Stimulated activated naive CD4-positive, alpha-beta T cell (primary cell): ENCODE measurements at places on chromosomes 4 and X.

- DNase-seq, result no peak
These were observed 52.9 kb downstream of the PGRMC1 start for GRCh38 chrX:119288890-119289393.

DNA sequence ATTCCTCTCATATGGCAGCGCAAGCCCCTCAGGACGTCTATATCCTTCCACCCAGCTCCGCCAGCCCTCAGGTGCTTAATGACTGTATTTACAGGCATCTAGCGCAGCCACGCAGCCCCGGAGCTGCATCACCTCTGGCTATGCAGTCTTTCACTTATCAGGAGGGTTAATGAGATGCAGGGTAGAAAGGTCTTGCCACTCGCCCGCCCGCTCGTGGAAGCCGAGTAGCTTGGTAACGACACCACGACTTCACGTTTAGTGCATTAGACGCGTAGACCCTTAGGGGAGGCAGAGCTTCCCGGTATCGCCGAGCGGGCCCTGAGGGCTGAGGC lies 1.5 kb upstream of the SLC16A2 start:
- DNase-seq, result no peak

- no peak for DNase-seq
These were observed 100.4 kb downstream of the MAMLD1 start for GRCh38 chrX:150463566-150463965.

DNA sequence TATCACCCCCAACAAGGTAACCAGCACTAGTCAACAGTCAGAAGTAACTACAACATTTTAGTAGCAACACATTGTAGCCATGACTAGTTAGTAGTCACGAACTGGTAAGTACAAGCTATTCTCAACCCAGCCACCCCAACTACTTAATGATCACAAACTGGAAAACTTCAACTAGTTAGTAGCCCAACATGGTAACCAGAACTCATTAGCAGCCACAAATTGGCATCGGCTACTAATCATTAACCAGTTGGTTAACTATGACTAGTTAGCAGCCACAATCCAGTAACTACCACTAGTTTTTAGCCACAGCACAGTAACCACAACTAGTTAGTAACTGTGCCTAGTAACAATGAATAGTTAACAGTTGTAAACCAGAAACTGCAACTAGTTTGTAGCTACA lies 385.1 kb upstream of the CXorf51B start:
- DNase-seq, result no peak

GRCh38 chrX:69285401-69285877 lies 120.2 kb upstream of the PJA1 start:
- DNase-seq, result no peak

DNA sequence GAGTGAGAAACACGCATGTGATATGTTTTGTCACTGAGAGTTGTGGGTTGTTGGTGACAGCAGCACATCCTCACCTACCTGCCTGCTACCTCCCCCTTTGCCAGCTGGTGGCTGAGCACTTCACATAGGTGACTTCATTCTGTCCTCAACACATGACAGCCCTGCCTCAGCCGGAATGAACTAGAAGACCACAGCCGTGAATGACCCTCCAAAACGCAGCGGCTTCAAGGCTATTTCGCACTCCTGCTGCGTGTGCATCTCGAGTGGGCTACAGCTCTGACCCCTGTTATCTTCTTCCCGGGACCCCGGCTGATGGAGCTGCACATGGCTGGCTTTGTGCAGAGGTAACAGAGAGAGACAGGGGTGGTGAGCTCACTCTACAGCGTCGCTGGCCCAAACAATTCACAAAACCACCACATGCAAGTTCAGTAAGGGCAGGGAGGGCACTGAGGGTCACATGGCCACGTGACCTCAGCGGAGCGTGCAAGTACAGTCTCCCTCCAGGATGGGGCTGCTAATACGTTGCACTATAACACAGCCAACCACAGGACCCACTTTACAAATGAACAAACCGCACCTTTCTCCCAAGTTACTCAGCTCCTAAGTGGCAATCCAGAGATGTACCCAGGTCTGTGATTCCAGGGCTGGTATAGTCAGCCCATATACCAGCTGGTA lies 6.3 kb upstream of the PPP2R2C start:
- DNase-seq, result no peak

DNA sequence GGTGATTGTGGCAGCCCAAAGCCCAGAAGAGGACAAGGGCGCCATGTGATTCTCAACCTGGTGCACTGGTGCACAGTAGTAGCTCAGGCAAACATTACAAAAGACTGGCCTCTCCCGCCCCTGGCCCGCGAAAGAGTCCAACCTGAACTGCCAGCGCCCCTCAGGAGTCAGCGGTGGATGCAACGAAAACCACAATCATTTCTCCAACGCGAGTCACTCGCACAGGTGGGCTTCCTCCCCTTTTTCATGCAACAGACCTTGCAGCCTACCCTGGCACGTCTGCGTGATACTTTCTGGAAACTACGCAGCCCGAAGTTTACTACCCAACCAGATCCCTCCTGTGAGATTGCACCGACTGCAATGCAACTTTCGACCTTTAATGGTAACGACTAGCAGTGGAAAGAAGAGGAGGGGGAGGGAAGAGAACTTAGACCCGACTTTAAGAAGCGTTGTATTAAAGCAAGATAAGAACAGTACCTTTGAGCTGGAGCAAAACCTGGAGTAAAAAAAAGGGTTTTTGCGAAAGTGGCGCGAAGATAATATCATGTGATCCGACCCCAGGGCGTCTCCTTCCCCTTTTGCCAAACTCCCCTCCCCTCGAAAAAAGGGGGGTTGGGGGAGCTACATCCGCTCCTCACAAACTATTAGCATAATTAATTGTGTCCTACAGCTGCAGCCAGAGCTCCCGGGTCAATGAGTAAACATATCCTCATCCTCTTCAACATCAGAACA lies 63.3 kb upstream of the CCDC160 start:
- DNase-seq, result no peak

GRCh38 chrX:31314921-31315320 lies 243.1 kb upstream of the FTHL17 start:
- no peak for DNase-seq

DNA sequence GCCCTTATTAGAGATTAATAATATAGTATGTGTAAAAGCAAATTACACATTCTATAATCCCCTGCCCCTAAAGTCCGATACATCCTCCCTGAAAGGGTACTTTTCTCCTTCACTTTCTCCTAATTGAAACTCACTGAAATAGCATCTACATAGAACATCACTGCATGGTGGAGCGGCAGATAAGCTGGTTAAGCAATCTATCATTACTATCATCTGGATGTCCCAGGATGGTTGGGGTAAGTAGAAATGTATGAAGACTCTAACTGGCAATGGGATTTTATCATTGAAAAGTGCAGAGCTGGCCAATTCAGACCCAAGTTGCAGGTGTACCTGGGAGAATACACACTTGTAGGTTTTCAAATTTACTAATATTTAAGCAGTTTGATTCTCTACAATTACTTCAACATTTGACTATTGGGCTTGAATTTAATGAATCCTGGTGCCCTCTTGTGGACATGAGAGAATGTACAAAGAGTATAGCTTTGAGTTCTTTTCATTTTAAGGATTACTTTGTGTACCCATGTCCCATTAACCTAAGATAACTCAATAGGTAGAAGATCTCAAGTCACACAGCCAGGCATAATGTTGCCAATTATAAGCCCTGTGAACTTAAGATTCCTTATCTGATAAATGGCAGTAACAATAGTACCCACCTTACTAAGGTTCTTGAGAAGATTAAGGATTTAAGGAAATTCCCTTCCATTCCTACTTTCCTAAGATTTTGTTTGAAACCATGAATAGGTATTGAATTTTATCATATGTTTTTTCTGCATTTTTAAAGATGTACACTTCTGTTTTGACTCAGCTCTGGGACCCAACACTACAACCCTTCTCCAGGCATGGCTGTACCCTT lies 69.8 kb downstream of the SHROOM3 start:
- no peak for DNase-seq

- no peak for DNase-seq
These were observed 236.9 kb downstream of the TACR3 start for GRCh38 chr4:103482893-103483292.

GRCh38 chr4:4388311-4388790 lies 1.4 kb downstream of the NSG1 start:
- no peak for DNase-seq

DNA sequence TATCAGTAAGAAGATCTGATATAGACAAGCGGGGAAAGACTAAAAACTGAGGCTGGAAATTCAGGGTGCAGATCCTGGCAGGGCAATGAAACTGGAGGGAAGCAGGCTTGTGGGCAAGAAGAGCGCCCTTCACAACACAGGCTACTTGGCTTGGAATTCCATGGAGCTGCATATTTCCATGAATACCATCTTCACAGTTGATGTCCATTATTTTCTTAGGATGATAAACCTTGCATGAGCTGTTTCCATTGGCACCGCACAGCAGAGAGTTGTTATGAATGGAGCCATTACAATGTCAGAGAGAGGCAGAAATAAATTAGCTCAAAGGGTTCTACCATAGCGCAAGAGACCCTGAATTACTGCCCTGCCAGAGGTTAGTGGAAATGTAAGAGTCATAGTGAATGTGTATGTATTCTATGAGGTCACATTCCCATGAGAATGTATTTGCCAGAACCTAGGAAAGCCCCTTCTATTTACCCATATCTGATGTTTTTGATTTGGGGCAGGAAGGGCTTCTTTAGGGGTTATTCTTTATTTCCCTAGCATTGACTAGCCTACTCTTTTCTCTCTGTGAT lies 215.6 kb downstream of the PALLD start:
- DNase-seq, result no peak

DNA sequence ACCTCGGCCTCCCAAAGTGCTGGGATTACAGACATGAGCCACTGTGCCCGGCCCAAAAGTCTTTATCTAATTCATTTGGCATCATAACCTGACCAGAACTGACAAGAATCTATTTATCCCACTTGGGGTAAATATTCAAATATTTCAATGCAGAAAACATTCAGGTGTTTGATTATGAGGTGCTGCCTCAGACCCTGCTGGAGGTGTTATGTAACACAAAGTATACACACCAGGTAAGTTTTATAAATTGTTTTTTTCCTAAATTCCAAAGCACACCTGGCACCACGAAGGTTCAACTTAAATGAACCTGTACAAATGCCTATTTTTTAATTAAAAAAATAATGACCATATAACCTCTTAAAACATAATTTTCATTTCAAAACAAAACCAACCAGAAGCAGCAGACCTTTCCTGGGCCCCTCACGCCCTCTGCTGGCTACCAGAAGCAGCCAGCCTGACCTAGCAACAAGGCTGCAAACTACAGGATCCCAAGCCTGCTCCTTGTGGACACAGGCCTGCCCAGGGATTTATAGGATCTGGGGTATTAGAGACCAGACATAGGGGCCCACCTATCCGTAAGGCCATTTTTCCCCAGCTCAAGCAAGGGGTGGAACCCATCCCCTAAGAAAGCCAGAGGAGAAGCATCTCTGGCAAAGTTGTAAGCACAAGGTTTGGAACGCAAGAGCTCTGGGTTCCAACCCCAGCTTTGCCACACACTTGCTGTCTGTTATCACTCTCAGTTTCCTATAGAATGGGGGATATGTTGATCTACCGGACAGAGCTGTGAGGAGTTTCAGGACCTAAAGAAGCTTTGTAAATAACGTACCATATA lies 11.7 kb downstream of the OTUD5 start:
- peak; percentile 27 for DNase-seq

DNA sequence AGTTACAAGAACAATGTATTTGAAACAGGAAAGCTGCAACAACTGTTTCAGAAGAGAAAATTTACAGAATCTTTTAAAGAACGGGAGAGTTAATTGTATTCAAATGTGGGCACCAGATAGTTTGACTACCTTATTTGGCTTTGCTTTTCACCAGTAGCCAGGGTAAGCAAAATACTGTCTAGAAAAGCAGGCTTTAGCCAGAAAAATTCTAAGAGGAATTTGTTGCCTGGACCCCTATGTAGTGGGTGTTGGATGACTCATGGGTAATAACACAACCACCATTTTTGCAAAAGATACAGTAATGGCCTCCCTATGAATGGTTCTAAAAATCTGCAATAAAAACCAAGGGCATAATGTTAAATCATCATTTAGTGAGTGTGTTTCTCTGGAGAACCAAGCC lies 233.4 kb upstream of the ANXA3 start:
- no peak for DNase-seq

DNA sequence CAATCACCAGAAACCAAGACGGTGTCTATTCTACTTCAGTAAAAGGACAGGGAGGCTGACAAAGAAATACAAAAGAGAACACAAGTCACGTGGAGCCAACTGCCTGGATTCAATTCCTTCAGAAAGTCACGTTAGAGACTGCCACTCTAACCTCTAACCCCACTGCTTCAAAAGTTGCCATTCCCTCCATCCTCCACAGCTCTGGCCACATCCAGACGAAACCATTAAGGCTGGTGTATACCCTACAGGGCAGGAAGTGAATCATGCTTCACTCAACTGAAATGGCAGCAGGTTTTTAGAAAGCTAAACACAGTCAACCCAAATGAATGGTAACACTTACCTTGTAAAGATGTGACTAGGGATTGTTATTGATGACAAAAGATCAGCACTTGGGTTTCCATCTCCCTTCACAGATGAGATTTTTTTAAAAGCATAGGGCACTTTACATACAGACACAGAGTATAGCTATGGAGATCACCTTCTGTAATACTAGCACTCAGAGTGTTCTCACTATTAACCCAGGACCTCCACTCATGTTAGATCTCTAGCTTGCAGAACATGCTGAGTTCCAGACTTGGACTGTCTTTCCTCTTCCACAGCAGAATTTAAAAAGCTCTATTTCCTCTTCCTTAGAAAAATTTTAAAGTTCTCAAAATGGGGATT lies 37.4 kb downstream of the MAML3 start:
- DNase-seq, result no peak

- no peak for DNase-seq
These were observed 53.7 kb downstream of the NAA11 start for GRCh38 chr4:79272126-79272525.

- no peak for DNase-seq
These were observed 1.8 kb downstream of the TAB3 start for GRCh38 chrX:30887288-30887687.

- no peak for DNase-seq
These were observed 27.3 kb upstream of the FBXW7 start for GRCh38 chr4:152563209-152563608.

- no peak for DNase-seq
These were observed 27.7 kb downstream of the PDGFRA start for GRCh38 chr4:54256491-54257486.

DNA sequence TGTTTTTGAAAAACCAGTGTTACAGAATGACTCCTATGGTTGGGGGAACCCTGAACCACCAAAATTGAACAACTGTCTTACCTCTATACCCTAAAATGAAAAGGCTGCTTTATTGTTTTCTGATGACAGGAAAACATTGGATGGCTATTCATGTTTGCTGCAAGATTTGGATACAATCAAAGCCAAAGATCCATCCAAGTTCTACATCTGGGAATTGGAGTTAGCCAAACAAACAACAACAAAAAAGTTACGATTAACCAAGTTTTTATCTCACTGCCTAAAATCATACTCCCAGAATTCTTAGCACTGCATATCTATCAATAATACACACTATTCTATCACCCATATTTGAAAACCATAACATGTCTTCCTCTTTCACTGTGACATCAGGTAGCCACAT lies 349.7 kb upstream of the SLC7A11 start:
- no peak for DNase-seq

DNA sequence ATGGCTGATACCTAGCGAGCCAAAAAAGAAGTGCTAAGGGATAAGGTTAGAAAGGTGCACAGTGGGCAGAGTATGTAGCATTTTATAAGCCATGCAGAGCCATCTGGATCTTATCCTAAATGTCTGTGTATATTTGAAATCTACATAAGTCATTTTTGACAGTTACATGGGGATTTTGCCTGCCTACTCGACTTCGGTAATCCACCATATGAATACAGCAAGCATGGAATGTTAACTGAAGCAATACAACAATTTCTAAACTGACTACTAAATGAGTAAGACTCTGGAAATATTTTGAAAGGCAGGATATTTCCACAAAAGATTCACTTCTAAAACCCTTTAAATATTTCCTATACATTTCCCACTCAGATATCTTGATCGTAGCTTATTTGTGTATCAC lies 122.5 kb downstream of the KCNIP4 start:
- no peak for DNase-seq
